ENCODE measurements at places on chromosomes 4 and X.

GRCh38 chr4:108068442-108068841 lies 78.8 kb downstream of the HADH start:
- no peak for DNase-seq

DNA sequence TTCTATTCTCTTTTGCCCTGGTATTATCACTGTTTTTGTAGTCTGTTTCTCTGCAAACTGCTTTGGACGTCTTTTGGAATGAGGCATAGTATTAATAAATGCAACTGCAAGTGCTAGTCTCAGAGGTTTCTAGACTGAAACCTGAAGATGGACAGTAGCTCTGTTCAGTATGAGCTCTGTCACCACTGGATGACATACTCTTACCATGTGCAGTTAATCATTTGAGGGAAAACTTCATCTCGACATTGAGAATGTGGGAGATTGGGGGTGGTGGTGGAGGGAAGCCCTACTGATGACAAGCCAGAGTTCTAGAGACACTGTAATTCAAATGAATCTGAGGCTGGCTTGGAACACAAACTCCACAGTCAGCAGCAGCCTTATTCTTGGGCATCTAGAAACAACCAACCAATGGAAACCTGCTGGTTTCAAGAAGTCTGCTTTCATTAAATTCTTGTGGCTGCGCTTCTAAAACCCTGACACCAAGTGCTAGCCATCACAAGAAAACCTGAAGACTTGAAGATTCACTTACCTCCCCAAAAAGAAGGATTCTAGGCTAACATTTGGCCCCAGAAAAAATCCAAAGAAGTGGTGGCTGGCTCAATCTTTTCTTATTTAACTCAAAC lies 161.7 kb downstream of the RASL11B start:
- DNase-seq: no peak

DNA sequence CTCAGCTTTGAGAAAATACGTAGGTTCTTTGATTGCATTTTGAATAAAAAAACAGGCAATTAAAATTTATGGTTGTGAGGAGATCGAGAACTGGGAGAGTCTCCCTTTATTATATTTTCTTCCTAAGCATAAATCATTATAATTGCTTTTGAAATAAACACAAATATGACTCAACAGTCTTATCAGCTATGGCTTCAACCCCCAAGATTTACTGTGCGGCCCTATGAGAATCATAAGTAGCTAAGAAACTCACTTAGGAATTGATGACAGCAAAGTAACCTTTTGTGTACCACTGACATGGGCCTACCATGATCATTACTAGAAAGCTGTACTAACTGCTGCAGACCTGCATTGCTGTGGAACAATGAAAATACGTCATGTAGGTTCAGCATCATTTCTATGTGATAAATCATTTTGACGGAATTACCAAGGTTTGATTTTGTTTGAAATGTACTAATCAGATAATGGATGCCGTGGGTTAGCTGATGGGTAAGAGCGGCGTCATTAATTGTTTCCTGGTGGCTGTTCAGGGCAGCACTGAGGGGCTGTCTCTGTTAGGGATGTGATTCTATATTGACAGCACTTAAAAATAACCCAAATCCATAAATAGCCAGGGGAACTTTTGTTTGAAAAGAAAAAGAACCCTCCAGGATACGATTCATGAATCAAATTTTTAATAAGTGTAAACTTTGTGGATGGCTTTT lies 51.5 kb upstream of the GPRIN3 start:
- DNase-seq: no peak

DNA sequence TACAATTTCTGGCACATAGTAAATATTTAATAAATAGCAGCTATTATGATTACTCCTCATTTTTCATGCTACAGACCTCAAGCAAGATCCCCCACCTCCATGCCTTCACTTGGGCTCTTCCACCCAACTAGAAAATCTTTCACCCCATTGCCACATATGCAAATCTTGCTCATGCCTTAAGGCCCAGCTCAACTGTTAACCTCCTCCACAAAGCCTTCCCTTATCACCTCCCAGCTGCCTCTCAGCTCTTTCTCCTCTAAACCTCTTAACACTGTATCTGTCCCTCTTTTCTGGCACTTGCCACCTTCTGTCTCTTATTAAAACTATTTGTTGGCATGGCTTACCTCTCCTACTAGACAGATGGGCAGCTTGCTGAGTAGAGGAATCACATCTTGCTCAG lies 51.5 kb downstream of the PJA1 start:
- DNase-seq: peak; percentile 48

DNA sequence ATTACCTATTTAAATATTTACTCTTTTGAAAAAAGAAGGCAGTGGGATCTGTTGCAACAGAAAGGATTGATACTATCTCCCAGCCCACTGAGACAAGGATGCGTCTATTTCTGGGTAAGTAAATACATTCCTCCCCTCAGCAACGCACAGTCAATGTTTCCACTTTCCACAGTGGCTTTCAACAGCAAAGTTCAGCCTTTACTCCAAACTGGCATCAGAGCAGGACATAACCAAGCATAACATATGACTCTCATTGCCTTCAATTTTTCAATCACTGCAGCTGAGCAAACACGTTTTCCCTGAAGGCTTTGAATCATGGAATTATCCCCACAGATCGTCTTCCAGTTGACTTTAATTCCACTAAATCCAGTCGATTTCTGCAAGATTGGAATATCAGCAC lies 160.3 kb upstream of the FRG1 start:
- no peak for DNase-seq

DNA sequence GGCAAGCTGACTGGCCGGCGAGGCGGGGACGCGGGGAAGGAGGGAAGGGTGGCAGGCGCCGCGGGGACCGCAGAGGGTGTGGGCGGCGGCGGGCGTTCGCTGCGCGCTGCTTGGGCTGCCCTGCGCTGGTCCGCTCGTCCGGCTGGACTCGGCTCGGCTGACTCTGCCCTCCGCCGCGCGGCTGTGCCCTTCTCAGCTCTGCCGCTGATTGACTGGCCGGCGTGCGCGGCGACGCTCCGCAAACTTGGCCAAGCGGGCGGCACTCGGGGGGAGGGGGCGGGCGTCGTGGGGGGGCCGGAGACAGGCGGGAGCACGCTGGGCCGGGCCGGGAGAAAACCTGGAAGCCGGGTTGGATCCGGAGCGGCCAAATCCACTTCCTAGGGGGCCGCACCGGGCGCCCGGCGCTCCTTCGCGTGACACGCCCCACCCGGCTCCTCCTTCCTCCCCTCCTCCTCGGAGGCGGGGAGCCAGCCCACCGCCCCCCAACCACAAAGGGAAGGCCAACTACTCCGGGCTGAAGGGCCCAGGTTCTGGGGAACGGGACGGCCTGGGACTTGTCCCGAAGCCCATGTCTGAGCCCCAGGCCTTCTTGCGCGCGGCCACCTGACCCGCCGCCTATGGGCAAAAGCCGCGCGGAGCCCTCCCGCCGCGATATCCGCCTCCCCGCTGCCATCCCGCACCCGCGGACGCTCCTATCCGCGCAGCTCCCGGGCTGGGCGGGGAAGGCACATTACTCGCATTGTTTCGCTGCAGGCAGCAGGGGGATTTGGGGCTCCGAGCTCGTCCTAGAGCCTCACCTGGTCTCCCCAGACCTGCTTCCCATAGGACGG lies at the start of gene GPC4:
TSS of gene GPC4 (minus strand) at position 214 of the 830 bp plus-strand sequence. CDS start 524 bp downstream, outside the sequence.
- DNase-seq: peak; percentile 53

- DNase-seq: no peak
These were observed 6.4 kb downstream of the SYP start for GRCh38 chrX:49193542-49193964.

- no peak for DNase-seq
These were observed 48.3 kb upstream of the CBR4 start for GRCh38 chr4:169058312-169058711.

GRCh38 chrX:37921758-37922157 lies 74.4 kb upstream of the DYNLT3 start:
- no peak for DNase-seq

DNA sequence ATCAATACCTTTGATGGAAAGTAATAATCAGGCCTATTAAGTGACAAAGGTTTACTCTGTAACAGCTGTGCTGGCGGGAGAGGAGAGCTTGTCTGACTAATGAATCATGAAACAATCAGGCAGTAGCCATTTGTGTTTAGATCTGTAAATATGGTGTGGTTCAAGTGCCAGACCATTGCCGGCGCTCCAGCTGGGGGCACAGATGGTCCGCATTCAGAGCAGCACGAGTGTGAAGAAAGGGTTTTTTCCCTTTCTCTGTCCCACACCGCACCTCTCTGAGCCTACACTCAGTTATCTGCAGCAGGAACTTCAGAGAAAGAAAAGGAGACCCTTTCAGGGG lies 111.3 kb upstream of the PAQR3 start:
- DNase-seq: peak; percentile 52

GRCh38 chrX:86137071-86137470 lies 11.2 kb upstream of the DACH2 start:
- no peak for DNase-seq

GRCh38 chr4:75655562-75655961 lies 17.6 kb downstream of the G3BP2 start:
- no peak for DNase-seq

DNA sequence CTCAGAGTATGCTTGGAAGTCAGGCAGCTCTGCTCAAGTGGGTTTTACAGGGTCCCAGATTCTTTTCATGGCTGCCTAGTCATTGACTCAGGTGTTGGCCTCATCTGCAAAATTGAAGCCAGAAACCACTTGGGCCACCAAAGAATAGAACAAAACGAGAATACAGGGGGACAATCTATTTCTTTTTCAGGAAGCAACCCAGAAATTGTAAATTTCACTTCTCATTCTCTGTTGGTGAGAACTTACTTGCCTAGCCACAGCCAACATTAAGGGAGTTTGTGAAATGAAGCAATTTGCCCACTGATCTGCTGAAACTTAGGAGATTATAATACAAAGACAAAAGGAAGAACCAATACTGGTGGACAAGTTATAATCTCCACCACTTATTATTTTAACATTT lies 8.6 kb upstream of the TKTL2 start:
- no peak for DNase-seq

- DNase-seq: peak; percentile 87
These were observed 85.4 kb upstream of the GBA3 start for GRCh38 chr4:22607382-22607781.

DNA sequence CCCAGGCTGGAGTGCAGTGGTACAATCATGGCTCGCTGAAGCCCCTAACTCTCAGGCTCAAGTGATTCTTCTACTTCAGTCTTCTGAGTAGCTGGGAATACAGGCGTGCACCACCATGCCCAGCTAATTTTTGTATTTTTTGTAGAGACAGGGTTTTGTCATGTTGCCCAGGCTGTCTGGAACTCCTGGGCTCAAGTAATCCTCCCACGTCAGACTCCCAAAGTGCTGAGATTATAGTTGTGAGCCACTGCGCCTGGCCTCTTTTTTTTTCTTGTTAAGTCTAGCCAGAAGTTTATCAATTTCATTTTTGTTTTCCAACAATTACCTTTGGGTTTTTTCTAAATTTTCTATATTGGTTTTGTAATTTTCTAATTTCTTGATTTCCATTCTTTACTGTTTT lies 100.6 kb downstream of the GC start:
- DNase-seq: no peak

DNA sequence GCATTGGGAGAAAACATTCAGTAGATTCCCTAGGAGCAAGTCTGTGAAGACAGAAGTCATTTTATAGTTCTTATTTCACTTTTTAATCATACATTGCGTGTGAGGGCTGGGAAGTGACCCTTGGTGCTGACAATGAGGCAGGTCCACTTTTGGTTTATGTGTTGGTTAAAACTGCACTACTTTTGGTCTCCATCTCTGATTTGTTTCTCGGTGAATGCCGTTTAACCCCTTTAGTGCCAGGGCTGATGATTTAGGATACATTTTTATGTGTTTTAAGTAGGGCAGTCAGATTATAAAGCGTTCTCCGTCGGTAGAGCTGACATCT lies 110.4 kb downstream of the AFF1 start:
- DNase-seq: no peak

- DNase-seq: no peak
These were observed 200.7 kb downstream of the CRLF2 start for GRCh38 chrX:1011691-1012283.

DNA sequence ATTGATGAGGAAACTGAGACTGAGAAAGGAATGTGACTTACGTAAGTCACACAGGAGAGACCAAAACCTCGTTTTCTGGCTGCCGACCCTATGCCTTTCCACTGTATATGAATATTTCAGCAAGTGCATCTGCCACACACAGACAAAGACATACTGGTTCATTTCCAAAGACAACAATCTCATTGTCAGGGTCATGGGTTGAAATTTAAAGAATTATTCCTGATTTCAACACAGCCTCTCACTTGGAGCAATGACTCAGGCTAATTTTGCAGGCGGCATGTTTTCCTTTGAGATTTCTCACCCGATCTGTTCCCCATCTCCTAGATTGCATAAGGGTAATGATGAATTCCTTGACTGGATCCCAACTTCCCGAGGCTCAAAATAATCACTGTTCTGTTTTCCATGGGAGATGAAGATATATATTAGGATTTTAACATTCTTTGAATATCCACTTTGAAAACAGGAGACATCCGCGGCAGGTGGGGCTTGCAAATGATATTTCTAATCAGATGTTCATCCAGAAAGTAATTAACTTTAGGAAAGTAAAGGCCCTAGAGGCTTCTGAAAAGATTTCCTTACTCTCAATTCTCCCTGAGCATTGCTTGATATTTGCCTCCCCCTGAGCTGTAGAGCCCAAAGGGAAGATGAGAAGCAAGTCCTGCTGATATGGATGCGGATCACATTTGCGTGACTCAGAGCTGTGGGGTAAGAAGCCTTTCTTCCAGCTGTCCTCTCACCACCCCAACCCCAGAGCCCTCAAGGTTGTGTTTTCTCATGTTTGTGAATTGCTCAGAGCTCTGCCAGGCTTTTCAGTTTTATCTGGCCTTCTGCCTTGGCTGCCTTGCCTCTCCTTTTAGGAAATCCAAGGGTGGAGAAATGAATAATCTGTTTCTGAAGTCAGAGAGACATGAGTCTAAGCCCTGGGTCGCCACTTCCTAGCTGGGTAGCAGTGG lies 361.1 kb upstream of the BOD1L1 start:
- no peak for DNase-seq

DNA sequence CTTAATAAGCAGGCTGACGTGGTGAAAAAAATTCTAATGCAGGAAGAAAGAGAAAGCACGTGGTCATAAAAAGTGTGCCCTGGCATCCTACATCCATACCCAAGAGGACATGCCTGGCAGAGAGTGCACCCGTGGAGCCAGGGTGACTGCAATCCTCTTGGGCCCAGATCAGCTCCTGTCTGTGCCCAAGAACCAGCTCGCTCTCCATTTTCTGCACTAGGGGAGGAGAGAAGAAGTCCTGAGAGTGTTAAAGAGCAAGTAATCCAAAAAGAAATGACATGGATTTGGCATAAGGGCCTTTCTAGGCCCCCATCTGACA lies 483.1 kb downstream of the BCOR start:
- DNase-seq: no peak

DNA sequence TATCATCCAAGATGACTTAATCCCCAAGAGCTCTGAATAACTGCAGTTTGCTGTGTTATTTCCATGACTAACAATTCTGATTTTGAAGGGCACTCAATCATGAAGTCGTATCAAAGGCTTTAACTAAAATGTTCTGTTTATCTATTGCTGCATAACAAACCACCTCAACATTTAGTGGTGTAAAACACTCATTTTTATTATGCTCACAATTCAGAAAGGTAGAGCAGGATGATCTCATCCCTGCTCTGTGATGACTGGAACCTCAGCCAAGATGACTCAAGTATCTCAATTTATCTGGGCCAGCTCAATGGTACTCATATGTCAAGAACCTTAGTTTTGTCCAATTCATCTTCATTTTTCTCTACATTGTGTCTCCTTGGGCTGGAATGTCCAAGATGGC lies 451.1 kb downstream of the PPARGC1A start:
- no peak for DNase-seq
